AG08395 (cell line): ENCODE measurements at places on chromosomes 5 and 9.

- no peak for DNase-seq
Measured at GRCh38 chr5:95725071-95725820, 5.9 kb upstream of the RHOBTB3 start.

DNA sequence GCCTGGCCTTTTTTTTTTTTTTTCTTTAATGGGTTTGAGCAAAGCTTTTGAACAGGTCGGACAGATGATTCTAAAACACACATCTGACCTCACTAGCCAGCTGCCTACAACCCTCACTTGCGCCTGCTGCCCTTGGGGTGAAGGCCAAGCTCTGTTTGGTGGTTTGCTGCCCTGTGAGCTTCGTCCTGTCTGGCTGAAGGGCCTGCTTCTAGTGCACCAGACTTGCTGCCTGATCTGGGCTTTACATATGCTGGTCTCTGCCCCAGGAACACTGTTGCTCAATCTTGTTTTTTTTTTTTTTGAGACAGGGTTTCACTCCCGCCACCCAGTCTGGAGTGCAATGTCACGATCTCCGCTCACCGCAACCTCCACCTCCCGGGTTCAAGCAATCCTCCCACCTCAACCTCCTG, 16.4 kb upstream of the DOLPP1 start:
- DNase-seq = no peak

DNA sequence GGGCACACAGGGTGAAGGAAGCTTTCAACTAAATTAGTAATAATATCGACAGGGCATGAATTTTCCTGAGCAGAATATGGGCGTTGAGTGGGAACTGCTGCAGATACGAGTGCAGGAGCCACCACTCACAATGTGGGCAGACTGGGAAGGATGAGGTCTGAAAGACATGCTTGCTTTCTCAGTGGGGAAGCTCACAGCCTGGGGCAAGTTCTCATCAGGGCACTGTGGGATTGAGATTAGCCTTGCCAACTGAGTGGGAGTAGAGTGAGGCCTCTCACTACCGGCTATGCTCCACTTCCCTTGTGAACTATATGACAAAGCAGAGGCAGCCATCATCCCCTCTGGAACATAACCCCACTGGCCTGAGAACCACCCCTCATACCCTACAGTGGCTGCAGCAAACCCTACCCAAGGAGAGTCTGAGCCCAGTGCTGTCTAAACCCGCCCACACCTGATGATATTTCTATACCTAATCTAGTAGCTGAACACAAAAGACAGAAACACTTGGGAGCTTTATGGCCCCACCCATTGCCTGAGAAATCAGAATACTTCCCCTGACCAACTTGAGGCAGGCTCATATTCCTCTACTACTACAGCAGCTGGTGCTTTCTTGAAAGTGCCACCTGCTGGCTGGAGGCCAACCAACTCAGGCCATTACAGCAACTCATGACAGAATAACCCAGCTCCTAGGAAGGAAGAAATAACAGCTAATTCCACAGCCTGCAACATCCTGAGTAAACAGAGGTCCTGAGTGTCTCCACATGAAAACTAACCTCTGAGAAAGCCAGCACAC, 173.7 kb upstream of the SPEF2 start:
- no peak for DNase-seq

- no peak for DNase-seq
Measured at GRCh38 chr9:83208065-83208850, 145.3 kb upstream of the RASEF start.

DNA sequence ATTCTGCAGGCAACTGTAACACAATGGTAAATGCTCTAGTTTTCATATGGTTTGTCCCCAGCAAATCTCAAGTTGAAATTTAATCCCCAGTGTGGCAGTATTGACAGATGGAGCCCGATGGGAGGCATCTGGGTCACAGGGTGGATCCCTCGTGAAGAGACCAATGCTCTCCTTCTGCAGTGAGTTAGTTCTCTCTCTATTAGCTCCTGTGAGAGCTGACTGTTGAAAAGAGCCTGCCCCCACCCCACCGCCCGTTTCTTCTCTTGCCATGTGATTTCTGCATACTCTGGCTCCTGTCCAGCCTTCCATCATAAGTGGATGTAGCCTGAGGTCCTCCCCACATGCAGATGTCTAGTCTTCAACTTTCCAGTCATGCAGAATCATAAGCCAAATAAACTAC, 27.0 kb downstream of the IARS1 start:
- no peak for DNase-seq

- DNase-seq = no peak
Measured at GRCh38 chr5:144815131-144815530, 644.5 kb downstream of the KCTD16 start.

GRCh38 chr5:154044581-154044980, 5.8 kb downstream of the MFAP3 start:
- DNase-seq = no peak

DNA sequence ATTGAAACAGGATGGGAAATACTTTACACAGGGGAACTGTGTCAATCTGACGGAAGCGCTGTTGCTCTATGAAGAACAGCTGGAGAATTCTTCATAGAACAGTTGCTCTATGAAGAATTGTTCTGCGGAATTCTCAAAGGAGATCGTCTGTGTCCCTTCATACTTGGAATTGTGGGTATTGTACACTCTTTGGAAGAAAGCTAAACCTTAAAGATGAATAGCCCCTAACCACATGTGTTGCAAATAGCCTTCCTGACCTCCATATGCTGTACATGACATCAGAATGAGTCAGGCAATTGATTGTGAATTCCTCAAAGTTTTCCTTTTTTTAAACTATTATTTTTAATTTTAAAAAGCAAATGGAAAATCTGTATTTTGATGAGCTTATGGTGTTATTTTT, 15.6 kb downstream of the NIM1K start:
- DNase-seq = peak; percentile 20

- no peak for DNase-seq
Measured at GRCh38 chr5:56299212-56299611, 66.1 kb upstream of the ANKRD55 start.

DNA sequence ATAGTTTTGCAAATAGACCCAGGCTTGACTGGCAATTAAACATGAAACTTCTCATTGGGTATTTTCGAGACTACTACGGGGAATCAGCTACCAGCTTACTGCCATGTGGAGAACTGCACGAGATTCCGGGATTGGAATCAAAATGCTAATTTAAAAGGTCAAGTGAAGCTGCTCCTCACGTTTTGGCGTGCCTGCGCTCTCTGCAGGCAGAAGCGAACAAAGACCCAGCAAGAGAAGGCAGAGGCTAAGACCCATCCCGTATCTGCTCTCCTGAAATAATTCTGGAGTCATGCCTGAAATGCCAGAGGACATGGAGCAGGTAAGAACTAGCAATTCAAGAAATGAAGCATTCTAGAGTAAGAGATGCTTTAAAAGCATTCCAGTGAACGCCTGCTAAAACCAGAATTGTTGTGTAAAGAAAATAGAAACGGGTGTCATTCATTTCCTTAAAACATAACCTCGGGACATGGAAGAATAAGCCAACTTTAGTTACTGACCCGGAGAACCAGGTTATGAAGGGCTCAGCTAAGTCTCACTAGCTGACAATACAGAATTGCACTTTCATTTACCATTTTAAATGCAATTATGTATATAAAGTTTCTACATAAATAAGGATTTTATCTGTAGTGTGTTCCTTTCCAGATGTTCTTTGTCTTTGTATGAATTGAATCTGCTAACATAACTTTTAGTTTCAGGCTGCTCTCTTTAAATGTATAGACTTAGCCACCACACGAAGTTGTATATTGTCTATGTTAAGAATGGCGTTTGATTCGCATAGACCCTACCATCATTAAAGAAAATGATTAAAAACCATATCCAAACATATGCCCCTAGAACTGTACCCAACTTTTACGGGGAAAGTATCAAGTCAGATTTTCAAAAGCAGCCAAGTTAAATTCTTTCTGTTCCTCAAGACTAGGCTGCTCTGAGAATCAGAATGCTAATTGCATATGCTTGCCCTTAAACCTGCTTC, 2.0 kb upstream of the MAT2B start:
- DNase-seq = peak; percentile 75

DNA sequence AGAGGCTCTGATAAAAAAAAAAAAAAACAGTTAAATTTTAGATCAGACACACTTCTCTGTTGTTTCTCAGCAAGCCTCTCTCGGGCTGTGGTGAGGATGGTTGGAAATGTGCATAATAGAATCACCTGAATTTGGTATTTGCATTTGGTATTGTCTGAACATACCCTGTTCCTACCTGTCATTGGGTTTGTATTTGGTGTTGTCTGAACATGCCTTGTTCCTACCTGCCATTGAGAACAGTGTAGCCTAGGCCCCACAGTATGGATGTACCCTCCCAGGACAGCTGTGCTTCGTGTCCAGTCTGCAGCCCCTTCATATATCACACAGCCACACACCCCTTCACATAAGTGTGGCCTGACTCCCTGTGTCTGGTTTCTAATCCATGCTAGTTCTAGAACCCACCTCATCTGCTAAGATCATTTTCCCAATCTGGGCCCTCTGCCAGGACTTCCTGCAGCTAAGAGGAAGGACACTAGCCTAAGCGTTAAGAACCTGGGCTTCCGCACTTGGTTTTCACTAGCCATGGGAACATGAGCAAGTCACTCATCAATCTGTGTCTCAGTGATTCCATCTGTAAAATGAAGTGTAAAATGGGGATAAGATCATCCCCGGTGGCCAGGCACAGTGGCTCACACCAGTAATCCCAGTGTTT, 49.2 kb downstream of the ITGA2 start:
- DNase-seq = no peak
